ENCODE measurements at places on chromosomes 7 and 10.
A peak's percentile ranks its signal among the peaks of the same experiment; 100 is the strongest.

GRCh38 chr10:24427678-24428409 lies 218.9 kb downstream of the KIAA1217 start:
- DNase-seq = no peak

- DNase-seq = no peak
These were observed 65.8 kb downstream of the ADARB2 start for GRCh38 chr10:1671366-1672000.

GRCh38 chr7:103989200-103989784 lies at the start of gene RELN:
Gene RELN (minus strand): TSS chr7:103989658. CDS start chr7:103989356, 302 bp downstream.
- peak; percentile 22 for DNase-seq

DNA sequence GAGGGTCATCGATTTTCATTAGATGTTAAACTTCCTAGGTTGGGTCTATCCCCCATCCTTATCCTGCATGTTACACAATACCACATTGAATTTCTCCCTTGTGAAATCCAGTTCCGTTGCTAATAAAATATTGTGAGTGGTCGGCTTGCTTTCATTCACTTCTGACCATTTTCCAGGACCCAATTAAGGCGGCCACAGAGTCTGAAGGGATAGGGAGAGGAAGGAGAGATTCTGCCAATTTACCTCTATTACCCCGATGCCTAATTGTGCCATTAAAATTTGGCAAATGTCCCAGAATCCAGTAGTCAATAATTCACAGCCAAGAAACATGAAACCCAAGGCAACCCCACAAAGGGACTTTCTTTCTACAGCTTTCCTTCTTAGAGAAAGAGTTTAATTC lies 129.9 kb downstream of the IPMK start:
- DNase-seq = no peak

DNA sequence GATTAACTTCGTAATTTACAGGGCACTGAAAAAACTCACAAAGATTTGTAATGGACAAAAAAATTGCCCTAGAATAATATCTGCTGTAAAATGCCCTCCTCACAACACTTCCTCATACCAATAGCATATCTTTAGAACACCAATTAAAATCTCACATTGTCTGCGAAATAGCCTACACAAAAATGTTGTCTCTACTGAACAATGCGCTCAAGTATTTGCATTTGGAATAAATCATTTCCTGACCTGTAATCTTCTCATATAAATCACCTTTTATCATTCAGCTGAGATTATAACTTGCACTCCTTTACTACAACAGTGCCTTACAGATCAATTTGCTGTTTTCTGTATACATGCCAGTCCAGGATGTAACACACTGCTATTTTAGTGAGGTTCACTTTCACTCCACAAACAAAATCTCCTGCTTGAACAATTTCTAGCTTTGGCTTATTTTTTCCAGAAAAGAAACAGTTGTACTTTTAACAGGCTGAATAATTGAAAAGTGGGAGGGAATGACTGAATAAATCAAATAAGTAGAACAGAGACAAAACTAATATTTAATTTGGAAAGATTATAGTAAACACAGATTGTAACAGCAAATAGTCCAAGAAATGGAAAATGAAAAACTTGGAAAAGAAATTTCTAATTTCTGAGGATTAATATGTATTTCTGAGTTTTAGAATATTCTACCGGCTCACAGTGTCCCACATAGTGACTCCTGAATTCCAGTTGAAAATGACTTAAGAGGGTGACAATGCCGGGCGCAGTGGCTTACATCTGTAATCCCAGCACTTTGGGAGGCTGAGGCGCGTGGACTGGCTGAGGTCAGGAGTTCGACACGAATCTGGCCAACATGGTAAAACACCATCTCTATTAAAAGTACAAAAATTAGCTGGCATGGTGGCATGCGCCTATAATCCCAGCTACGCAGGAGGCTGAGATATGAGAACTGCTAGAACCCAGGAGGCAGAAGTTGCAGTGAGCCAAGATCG lies 30.6 kb downstream of the JMJD1C start:
- DNase-seq = no peak

GRCh38 chr10:49135575-49136313 lies 1.9 kb upstream of the FAM170B start:
- no peak for DNase-seq

- DNase-seq = no peak
These were observed 4.1 kb upstream of the CPED1 start for GRCh38 chr7:120984406-120984805.

DNA sequence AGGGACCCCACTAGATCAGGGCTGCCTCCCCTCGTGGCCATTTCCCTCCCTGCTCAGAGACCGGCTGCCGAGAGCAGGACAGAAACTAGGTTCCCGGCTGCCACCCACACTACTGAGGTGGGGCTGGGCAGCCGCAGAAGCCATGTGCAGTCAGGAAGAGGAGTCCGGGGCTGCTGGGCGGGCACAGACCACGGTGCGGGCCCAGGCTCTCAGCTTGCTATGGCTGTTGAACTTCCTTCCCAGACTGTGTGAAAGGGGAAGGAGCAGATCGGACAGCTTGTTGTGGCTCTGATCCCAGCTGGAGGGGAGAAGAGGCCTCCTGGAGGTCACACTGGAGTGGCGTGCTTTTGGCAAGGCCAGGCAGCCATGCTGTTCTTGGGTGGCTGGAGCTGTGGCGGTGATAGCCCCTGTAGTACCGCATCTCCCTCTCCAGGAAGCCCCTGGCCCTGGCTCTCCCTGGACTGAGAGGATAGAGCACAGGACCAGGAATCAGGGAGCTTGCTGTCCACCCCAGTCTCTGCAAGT lies 56.8 kb downstream of the HK1 start:
- peak; percentile 58 for DNase-seq

GRCh38 chr7:98555403-98555802 lies 61.7 kb upstream of the NPTX2 start:
- no peak for DNase-seq

GRCh38 chr7:5237286-5237685 lies 45.5 kb upstream of the SLC29A4 start:
- no peak for DNase-seq

GRCh38 chr10:75414527-75414926 lies 13.0 kb upstream of the ZNF503 start:
- no peak for DNase-seq

- DNase-seq = peak; percentile 37
These were observed 80.8 kb downstream of the ARHGAP22 start for GRCh38 chr10:48523820-48524758.

DNA sequence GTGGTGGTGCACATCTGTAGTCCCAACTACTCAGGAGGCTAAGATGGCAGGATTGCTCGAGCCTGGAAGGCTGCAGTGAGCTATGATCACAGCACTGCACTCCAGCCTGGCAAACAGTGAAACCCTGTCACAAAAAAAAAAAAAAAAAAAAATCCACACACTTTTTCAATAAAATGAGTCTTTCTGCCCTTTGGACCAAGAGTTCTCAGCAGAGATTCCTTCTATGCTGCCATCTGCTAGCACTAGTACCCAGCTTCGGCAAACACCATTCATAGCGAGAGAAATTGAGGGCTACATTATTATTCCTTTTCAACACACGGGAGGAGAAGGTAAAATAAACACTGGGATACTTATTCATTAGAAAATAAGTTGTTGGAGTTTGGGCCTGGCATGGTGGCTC lies 43.4 kb upstream of the CCDC7 start:
- no peak for DNase-seq

GRCh38 chr10:32501906-32502305 lies 56.0 kb downstream of the CCDC7 start:
- no peak for DNase-seq

DNA sequence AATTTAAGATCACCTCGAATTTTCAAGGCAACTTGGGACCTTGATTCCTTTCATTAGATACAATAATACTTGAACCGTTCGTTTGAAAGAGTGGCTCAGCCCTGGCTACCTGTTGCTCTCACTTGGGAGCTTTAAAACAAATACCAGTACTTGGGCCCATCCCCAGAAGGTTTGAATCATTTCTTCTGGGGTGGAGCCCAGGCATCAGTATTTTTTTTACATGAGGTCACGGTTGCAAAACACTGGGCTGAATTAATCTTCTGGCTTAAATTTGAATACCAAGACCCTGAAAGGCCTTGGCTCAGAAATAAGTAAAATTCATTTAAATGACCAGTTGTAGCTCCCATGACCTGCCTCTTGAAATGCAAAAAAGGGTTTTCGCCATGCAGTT lies 214.9 kb downstream of the CREB5 start:
- no peak for DNase-seq

DNA sequence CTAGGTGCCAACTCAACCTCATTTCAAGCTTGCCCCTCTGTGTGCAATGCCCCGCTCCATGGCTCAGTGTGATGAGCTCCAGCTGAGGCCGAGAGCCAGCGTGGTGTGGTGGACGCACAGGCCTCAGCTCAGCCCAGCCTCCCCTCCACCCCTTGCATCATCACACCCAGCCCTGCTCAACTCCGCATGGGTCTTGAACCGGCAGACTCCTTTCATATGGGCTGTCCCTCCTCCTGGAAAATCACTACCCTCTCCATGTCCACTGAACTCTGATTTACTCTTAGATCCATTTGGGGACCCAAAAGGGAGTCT lies 16.6 kb upstream of the SLC18A3 start:
- no peak for DNase-seq

GRCh38 chr10:1134156-1134555 lies 78.0 kb downstream of the WDR37 start:
- no peak for DNase-seq

DNA sequence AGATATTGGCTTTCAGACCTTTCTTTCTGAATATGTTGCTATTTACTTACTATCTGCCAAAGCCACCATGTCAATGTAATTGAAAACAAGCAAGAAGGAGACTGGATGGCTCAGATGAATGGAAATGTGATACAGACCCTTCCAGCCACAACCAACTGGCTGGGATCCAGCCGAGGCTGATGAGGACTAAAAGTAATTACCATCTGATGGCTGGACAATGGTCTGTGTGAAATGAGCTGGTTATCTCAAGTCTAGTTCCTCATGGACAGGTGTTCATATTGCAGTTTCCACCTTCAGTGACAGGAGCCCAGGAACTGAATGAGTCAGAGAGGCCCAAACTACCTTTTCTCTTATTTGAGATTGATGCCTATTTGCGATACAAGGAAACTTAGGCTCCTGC lies 267.5 kb downstream of the GATA3 start:
- DNase-seq = no peak

- DNase-seq = no peak
These were observed 294.5 kb downstream of the FRMD4A start for GRCh38 chr10:14036233-14036632.

- DNase-seq = no peak
These were observed 30.0 kb upstream of the PCGF5 start for GRCh38 chr10:91190388-91190870.

DNA sequence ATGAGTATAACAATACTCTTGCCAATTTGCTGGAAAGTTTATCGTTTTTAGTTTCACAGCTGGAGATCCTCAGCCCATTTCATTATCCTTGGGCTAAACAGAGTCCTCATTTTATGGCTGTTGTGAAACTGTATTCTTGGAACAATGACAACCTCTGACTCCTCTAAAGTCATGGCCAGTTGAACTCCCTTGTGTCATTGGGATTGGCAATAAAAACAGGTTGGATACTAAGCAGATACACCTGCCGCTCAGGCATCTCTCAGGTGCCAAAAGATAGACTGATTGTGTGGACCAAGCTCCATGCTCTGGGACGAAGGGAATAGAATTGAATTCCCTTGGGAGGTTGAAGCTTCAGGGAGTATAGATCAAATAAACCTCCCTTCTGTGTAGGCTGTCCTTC lies 182.2 kb downstream of the WDR11 start:
- DNase-seq = no peak

DNA sequence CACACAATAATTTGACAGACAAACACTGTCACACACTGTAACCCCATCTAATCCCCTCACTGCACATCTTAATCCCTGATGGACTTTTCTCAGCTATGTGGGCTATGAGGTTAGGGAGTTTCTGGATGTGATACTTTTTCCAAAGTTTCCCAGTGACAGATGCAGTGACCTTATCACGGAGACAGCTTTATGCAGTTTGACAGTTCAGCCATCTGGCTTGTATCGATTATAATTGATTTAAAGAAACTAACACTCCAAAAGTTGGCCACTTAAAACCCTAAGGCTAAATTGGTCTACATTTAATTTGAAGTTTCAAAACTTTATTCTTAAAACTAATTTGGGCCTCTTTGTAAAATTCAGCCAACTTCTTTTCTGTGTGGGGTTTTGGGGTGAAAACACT lies 196.7 kb downstream of the SDK1 start:
- DNase-seq = no peak

DNA sequence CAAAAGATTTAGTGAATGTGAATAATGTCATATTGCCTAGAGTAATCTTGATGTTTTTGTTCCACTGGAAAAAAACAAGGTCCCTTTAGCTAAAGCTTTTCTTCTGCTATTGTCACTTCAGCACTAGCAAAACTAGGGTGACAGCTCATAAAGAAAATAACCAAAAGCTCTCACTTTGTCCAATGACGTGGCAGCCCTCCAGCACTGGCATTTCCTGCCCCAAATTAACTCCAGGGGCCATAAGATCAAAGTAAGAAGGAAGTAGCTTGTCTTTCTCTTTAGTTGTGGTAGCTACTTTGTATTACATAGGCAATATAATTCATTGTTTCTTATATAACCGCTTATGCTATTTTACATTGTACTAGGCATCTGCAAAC lies 47.3 kb downstream of the LRRN3 start:
- peak; percentile 68 for DNase-seq

DNA sequence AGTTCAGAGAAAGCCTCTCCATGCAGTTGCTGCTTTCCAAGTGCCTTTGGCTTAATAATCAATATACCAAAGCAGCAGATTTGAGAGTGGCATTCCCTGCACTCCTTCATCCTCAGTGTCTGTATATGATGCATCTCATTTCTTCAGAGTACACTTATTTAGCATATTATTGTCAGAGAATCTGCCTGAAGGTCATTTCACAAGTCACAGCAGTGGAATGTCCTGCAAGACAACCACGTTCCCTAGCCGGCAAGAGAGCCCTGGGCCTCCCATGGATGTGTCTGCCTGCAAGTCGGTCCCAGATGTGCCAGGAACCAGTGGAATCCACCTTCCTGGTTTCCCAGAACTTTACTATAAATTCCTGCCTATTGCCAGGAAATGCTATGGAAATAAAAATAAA lies 289.4 kb upstream of the IGFBP3 start:
- no peak for DNase-seq

DNA sequence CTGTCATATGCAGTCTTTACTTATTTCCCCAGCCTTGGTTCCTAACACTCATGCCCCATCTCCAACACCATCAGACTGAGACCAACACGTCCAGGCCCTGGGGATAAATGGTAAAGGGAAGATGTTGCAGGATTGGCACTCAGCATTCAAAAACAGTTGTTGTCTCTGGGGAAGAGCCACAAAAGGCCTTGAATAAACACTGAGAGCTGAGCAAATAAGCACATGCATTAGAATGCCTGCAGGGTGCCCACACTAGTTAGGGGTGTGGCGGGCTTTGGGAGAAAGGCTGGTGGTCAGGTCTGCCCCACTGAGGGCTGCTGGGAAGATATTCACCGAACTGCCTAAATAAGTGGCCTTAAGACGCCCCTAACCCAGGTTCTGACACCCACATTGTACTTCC lies 391.0 kb downstream of the GFRA1 start:
- DNase-seq = no peak

GRCh38 chr10:114638821-114639625 lies 19.1 kb downstream of the ABLIM1 start:
- DNase-seq = no peak

- DNase-seq = no peak
These were observed 43.9 kb upstream of the GRB10 start for GRCh38 chr7:50826371-50827172.

GRCh38 chr10:24784061-24784460 lies 60.4 kb upstream of the ARHGAP21 start:
- DNase-seq = no peak

GRCh38 chr7:107108793-107109371 lies 59.9 kb upstream of the HBP1 start:
- DNase-seq = no peak
